ENCODE measurements at places on chromosomes 16 and 17.

GRCh38 chr17:22300731-22301352 is 608.5 kb downstream of the KCNJ18 start:
- no peak for DNase-seq

GRCh38 chr16:31333686-31334649 is 21.0 kb upstream of the ITGAX start:
- DNase-seq, result no peak

GRCh38 chr17:62626719-62627218 is 701 bp upstream of the MRC2 start:
- peak; percentile 67 for DNase-seq

- no peak for DNase-seq
These were observed 17.4 kb upstream of the RAB11FIP4 start for GRCh38 chr17:31374094-31374447.

Data from brain (organoid and tissue), 16 donors.